ENCODE measurements at places on chromosomes 1 and 21. TPM values are rescaled to one million over a fixed set of nuclear protein-coding genes. Genes with fewer than 3 reads are reported as not detected.

Gene SAMD11
- not detected for total RNA-seq

Gene LAMC2
- total RNA-seq, result 2.3 TPM

Gene TNFRSF4
- total RNA-seq, result 3.6 TPM

Gene CD1E
- total RNA-seq, result not detected

Gene CR1L
- total RNA-seq, result not detected

Gene CD1C
- total RNA-seq, result not detected

Gene REN
- 0.33 TPM for total RNA-seq

Gene RHBDL2
- total RNA-seq, result not detected

Gene PAPPA2
- 0.29 TPM for total RNA-seq

Gene SPRR1B
- not detected for total RNA-seq

Gene LCE1D
- not detected for total RNA-seq

Gene KRTAP19-3
- not detected for total RNA-seq

Gene DNM3
- 3.8 TPM for total RNA-seq

Gene OR14A16
- total RNA-seq, result not detected

Measured in vein endothelial cell (primary cell).